ENCODE measurements at places on chromosomes 2 and 18.

GRCh38 chr2:22893761-22894517 lies 491.0 kb upstream of the KLHL29 start:
- H3K27ac ChIP-seq = no peak overlapping the region
- H3K4me1 ChIP-seq = no peaks in the 10 kb centered on the region
- no peaks in the 10 kb centered on the region for H3K27me3 ChIP-seq
- H3K36me3 ChIP-seq = no peaks in the 10 kb centered on the region
- no peak for DNase-seq

DNA sequence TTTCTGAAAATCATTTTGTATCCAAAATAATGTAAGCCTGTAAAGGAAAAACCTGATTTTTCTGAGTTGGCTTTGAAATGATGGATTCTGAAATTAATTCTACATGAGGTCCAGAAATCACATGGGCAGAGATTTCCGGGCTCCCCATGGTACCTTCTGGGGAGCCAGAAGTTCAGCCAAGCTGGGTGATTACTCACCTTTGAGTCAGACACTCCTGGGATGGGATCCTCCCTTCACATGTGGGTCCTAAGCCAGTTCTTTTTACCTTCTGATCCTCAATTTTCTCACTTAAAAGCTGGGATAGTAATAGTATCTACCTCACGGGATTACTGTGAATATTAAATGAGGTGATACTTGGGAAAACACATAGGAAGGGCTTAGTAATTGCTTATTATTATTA lies 179.8 kb upstream of the EPAS1 start:
- no peak overlapping the region for H3K27ac ChIP-seq
- no peaks in the 10 kb centered on the region for H3K4me1 ChIP-seq
- H3K36me3 ChIP-seq = no peaks in the 10 kb centered on the region
- H3K27me3 ChIP-seq = no peaks in the 10 kb centered on the region
- H3K4me3 ChIP-seq = no peak overlapping the region

- no peak overlapping the region for H3K27ac ChIP-seq
- no peaks in the 10 kb centered on the region for H3K4me1 ChIP-seq
- no peaks in the 10 kb centered on the region for H3K36me3 ChIP-seq
- H3K4me3 ChIP-seq = no peak overlapping the region
- DNase-seq = no peak
- no peaks in the 10 kb centered on the region for H3K27me3 ChIP-seq
Measured at GRCh38 chr2:154223726-154224125, 352.0 kb downstream of the GALNT13 start.

DNA sequence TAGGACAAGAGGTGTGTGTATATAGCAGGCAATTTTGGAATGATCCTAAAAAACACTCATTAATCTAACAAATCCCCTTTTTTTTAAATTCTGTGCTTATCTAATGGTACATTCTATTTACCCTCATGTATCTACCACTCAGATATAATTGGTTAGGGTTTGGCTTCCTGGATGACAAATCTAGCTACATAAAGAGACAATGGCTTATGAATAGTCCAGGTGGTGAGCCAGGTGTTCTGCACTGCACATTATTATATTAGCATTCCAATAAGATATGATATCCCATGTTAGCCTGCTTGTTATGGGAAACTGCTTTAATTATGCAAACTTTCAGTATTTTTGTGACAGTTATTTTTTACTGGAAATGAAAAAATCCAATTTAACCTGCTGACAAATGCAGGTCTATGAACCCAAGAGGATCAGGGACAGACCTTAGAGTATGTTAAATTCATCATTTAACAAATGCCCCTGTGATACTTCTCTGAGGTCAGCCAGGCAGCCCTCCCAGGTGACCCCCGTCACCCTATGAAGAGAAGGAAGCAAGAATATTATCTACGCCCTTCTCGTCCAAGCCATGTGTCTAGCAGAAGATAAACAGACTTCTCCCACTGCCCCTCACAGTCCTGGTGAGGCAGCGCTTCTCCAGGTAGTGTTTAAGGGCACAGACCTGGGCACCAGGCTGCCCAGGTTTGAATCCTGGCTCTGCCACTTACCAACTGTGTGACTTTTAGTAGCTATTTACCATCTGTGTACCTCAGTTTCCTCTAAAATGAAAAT lies 83.0 kb downstream of the ADD2 start:
- no peak for DNase-seq
- H3K36me3 ChIP-seq = peaks cover 20% of the 10 kb centered on the region
- no peaks in the 10 kb centered on the region for H3K27me3 ChIP-seq
- no peak overlapping the region for H3K4me3 ChIP-seq

DNA sequence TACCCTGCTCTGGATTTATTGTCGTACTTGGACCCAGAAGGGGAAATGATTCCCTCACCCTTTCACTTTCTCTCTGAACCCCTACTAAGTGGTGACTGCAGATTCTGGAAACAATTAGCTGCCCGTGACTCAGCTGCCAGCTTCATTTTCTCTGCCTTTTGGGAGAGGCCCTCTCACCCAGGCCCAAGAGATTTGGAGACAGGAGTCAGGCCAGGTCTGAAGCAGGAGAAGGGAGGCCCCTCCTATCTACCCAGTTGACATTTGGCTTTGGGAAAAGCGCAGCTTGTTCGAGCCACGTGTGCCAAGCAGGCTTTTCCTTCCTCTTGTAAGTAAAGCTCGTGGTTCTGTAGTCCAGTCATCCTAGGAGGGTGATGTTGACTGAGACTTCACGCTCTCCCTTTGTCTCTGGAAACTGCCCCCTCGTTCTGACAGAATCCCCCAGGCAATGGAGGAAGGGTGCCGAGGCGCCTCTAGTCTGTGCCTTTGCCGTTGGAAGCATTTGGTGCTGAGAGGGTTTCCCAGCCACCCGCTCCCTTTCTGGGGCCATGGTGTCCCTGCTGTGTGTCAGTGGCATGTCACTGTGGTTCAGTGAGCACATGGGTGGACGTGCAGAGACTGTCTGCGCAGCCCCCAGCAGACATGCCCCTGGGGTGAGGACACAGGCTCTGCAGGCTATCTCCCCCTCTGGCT lies 8.6 kb downstream of the OXER1 start:
- no peak overlapping the region for H3K4me3 ChIP-seq
- no peaks in the 10 kb centered on the region for H3K4me1 ChIP-seq
- H3K27me3 ChIP-seq = no peaks in the 10 kb centered on the region

DNA sequence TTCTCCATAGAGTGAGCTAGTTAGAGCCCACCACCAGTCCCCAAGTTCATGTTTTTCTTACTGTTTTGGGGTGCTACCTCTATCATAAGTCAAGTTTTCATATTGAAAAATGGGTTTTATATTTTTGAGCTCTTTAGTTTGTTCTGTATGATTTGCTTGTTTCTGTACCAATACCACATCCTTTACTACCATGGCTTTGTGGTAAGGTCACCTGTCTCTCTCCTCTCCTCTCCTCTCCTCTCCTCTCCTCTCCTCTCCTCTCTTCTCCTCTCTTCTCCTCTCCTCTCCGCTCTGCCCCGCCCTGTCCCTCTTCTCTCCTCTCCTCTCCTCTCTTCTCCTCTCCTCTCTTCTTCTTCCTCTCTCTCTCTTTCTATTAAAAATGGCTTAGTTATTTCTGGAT lies 22.1 kb upstream of the LBH start:
- no peaks in the 10 kb centered on the region for H3K36me3 ChIP-seq
- H3K27me3 ChIP-seq = no peaks in the 10 kb centered on the region
- no peak for DNase-seq
- H3K4me3 ChIP-seq = no peak overlapping the region
- no peaks in the 10 kb centered on the region for H3K4me1 ChIP-seq
- H3K27ac ChIP-seq = no peak overlapping the region

- H3K4me3 ChIP-seq = no peak overlapping the region
- no peaks in the 10 kb centered on the region for H3K27me3 ChIP-seq
- H3K4me1 ChIP-seq = no peaks in the 10 kb centered on the region
- H3K36me3 ChIP-seq = no peaks in the 10 kb centered on the region
- no peak for DNase-seq
Measured at GRCh38 chr2:156017341-156017885, 315.1 kb downstream of the NR4A2 start.

GRCh38 chr2:69768235-69768634 lies 26.3 kb downstream of the ANXA4 start:
- no peak overlapping the region for H3K4me3 ChIP-seq
- H3K4me1 ChIP-seq = no peaks in the 10 kb centered on the region
- H3K27ac ChIP-seq = no peak overlapping the region

- no peaks in the 10 kb centered on the region for H3K4me1 ChIP-seq
- H3K36me3 ChIP-seq = no peaks in the 10 kb centered on the region
- no peak overlapping the region for H3K4me3 ChIP-seq
- no peak for DNase-seq
- no peak overlapping the region for H3K27ac ChIP-seq
Measured at GRCh38 chr2:164850235-164850634, 8.6 kb upstream of the COBLL1 start.

- H3K4me3 ChIP-seq = no peak overlapping the region
- DNase-seq = no peak
- peaks cover 1% of the 10 kb centered on the region for H3K4me1 ChIP-seq
- H3K36me3 ChIP-seq = no peaks in the 10 kb centered on the region
- no peak overlapping the region for H3K27ac ChIP-seq
Measured at GRCh38 chr18:56580026-56580425, 58.4 kb downstream of the TXNL1 start.

All from iPS DF 6.9 (cell line).